ENCODE measurements at places on chromosomes 3 and 15.

DNA sequence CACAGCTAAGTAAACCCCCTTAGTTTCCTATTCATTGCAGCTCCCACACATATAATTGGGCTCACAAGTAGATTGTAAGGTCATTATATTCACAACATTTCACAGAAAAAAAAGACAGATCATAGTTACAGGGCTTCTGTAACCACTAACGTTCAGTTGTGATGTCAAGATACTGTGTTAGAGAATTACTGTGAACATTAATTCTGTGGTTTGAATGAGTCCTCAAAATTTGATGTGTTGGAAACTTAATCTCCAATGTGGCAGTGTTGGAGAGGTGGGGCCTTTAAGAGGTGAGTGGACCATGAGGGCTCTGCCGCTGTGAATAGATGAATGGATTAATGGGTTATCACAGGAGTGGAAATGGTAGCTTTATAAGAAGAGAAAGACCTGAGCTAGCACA, 21.3 kb downstream of the GRK7 start:
- DNase-seq = no peak

DNA sequence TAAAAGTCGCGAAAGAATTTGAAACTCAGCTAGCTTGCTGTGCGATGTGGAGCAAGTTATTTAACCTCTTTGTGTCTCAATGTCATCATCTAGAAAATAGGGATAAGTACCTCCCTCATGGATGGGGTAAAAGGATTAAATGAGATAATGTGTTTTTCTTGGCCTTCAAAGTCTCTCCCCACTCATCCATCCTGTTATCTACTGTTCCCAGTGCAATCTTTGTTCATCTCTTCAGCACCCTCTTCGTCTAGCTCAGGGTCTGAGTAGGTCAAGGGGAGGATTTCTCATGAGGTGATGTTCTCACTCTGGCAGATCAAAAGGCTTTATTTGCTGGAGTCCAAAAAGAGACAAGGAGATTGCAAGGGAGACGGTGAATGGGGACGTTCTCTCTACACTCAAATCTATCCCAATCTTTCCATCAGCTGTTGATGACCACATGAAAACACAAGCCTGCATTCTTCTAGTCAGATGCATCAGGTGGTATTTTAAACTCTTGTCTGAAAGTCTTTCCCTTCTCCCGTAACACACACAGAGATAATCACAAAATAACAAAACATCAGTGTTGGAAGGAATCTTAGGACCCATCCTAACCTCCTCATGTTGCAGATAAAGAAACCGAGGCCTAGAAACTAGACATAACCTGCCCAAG, 1.3 kb downstream of the MESD start:
- DNase-seq = no peak

DNA sequence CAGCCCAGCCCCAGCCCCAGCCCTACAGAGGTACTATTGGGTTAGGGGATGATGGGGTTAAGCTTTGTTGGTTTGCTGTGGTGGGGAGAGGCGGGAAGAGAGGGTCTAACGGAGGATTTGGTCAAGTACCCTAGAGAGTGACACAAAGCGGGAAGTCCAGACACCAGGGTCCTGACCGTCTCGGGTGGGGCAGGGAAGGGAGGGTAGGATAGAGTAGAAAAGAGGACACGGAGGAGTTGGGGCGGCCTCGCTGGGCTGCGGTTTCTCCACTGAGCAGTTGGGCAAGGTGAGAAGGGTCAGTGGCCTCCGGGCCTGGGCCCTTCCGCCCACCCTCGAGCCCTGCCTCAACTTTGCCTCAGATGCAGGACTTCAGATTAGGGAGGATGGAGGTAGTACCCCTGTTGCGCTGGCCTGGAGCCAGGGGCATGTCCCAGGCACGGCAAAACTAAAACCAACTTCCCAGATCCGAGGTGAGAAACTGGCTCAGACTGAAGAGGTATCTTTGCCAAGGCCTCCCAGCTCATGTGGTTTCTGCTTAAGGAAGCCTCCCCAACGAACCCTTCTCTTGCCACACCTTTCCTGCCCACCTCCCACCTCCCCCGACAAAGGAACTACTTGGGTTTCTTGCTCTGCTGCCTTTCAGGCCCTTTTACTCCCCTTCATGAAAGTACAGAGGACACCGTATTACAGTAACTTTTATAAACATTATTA, 551 bp downstream of the PML start:
- DNase-seq = peak; percentile 29

DNA sequence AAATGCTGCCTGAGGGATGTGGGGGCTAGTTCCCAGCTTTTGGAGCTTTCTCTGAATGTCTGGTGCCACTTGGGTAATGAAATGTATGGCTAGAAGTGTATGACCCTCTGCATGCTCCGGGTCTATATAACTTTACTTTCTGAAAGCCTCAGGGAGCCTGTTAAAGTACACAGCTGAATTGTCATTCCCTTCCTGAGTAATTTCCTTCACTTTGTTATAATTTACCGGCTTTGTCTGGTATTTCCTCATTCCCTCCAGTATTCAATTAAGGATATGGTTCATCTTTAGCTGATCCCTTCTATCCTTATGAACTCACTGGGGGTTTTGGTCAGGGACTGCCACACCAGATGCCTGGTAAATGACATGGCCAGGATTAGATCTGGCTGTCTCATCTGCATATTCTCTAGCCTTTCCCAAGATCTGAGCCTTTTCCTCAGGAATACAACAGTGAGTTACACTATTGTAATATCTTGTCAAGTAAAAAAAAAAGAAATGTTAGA, 620.3 kb downstream of the ZPLD1 start:
- no peak for DNase-seq

- no peak for DNase-seq
Observed at GRCh38 chr3:127222664-127223063, 29.7 kb downstream of the PRR23E start.

DNA sequence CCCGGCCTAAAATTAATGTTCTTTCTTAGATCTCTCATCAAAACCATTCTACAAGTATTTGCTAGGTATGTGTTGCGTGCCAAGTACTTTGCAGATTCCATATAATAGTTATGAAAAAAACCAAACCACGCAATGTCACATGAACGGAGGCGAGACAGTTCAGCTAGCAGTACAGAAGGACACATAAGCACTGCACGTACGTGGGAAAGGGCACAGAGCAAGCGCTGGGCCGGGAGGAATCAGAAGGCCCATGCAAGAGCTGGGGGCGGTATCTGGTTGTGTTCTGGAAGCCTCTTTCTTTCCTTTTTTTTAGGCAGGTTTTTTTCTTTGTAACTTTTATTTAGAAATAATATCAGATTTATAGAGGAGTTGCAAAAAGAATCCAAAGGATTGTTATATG, 11.3 kb downstream of the PDIA5 start:
- DNase-seq = no peak

DNA sequence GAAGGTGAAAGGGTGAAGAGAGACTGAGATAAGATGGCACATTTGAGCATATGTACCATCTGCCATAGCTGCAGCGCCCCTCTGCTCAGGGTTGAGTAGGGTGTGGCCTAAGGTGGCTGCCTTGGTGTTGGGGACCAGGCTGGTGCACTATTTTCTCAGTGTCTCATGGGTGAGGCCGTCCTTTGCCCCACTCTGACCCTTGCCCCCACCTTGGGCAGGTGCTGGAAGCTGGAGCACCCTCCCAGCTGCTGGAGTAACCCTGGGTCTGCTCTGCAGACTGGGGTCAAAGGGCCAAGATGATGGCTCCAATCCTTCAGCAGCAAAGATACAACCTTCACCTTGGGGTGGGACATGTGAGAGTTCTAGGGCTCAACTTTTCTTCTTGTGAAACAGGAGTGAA, 69.2 kb downstream of the DAPK2 start:
- no peak for DNase-seq

- no peak for DNase-seq
Observed at GRCh38 chr15:76644646-76645045, 260.5 kb downstream of the SCAPER start.

- peak; percentile 99 for DNase-seq
Observed at GRCh38 chr15:92809064-92809879, 90.9 kb upstream of the CHD2 start.

GRCh38 chr3:44242721-44243120, 1.0 kb downstream of the TOPAZ1 start:
- no peak for DNase-seq

GRCh38 chr3:182325213-182325950, 467.9 kb upstream of the ATP11B start:
- no peak for DNase-seq

DNA sequence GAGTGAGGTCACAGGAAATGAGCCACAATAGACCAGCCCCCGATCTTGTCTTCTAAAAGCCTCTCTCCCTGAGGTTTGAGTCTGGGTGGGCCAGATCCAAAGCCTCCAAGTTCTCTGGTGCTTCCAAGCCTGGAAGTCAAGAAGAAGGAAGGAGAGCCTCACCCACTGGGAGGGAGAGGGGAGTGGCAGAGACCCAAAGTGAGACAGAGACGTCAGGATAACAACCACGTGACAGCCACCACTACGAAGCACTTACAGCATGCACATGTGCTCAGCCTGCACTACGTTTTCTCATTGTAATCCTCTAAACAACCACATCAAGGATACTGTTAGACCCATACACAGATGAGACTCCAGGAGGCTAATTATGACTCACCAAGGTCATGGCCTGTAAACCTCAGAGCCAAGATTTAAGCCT, 197.3 kb upstream of the LINGO1 start:
- DNase-seq = no peak

GRCh38 chr3:38567498-38567897, 71.4 kb downstream of the EXOG start:
- DNase-seq = no peak

DNA sequence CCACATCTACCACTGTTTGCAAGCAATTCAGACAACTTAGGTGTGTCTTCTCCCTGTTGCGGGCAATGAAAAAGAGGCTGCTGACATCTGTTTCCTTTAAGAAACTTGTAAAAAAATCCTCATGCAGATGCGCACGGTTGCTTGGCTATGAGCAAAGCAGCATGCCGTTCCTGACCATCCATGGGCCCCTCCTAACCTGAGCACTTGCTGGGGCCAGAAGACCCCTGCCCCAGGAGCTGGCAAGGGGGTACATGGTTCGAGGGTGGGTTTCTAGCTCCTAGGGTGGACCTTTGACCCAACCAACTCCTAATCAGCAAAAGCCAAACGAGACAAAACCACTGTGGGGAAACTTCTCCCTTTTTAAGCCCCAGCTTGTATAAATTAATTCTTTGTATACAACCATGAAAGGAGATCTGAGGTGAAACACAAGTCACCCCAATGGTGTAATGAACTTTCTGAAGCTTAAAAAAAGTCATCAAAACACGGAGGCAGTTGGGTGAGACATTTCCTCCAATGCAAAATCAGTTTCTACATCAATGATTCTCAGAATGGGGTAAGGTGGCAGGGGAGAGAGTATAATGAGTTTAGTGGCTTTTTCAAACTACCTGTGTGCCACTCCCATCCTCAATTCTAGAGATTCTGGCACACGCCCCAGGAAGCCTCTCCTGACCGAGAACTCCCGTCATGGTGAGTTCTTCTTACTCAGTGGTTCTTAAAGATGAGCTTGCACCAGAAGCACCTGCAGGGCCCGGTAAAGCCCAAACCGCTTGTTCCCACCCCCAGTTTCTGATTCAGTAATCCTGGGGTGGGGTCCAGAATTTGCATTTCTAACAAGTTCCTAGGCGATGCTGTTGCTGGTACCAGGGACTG, 44.1 kb downstream of the CPN2 start:
- DNase-seq = peak; percentile 41

- DNase-seq = no peak
Observed at GRCh38 chr3:188310270-188310710, 156.3 kb downstream of the LPP start.

- no peak for DNase-seq
Observed at GRCh38 chr15:33735637-33736247, 232.6 kb upstream of the CHRM5 start.

DNA sequence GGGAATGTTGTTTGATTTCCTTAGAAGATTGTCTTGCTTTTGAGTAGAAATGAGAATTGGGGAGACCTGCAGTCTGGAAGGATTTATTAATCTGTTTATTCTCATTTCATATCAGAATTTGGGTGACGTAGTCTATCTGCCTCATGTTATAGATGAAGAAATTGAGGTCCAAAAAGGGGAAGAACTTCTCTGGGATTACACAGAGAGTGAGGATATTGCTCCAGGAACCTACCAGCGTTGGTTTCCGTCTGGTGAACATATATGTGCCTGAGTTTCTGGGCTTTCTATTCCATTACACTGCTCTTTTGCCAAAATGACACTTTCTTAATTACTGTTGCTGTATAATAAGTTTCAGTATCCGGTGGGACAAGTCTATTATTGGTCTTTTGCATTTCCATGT, 51.8 kb downstream of the CTDSPL start:
- no peak for DNase-seq

DNA sequence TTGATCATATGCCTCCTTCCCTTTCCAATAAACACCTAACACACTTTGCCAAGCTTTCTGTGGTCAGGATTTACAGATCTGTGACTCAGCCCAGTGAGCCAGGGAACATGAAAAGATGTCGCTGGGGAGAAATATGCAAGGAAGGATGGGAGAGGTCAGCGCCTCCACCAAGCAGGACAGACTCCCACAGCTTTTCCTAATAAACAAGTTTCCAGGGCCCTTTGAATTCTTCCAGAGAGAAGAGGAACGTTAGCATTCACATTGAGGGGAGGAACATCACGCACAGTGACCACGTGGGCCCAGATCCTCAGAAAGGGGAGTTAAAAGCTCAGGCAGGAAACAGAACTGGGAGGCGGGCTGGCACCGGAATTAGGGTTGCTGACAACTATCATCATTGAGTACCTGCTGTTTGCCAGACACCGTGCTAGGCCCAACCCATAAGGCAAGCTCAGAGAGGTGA, 33.3 kb upstream of the MRPS22 start:
- no peak for DNase-seq

DNA sequence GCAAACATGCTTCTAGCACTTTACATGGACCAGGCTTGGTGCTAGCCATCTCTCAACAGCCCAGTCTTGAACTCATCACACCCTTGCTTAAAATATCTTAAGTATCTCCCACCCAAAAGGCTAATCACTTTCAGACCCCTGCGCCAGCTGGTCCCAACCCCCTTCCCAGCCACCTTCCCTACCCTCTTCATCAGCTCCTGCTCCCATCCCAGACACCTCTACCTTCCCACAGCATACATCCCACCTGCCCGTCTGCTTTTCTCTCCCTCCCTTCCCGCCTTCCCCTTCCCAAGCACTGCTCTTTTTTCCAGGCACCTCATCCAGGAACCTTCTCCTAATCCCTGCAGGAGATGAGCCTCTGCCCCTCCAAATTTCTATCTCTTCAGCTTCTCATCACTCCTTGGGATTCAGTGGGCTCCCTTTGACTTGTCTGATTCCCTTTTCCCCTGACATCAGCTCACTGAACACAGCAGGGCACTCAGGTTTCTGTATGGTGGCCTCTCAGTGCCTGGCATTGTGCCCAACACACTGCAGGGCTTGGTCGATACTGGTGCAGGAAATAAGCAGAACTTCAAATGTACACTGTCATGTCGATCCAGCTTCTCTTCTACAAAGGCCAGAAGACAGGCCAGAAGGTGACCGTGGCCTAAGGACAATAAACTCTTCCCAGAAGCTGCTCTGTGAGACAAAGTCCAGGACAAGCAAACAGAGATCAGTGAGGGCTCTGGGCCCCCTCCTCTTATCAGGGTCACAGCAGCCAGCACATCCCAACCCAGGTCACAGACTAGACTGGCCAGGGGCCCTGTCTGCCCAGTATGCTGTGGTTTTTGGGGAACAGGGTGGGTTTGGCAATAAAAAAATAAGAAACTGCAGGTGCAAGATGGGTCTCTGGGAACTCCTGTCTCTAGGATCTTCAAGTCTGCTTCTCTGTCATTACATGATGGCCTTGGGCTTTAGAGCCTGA, 2.2 kb upstream of the ITIH1 start:
- DNase-seq = no peak

Measured in CD4-positive, alpha-beta T cell treated with Interleukin-17A for 4 hours (primary cell).